DND-41 (cell line): ENCODE measurements at places on chromosomes 4 and X.

- DNase-seq = no peak
Observed at GRCh38 chrX:107825698-107826237, at the start of gene MID2. TSS of gene MID2 (plus strand) at chrX:107825866. CDS start at chrX:107826427, 561 bp downstream.

DNA sequence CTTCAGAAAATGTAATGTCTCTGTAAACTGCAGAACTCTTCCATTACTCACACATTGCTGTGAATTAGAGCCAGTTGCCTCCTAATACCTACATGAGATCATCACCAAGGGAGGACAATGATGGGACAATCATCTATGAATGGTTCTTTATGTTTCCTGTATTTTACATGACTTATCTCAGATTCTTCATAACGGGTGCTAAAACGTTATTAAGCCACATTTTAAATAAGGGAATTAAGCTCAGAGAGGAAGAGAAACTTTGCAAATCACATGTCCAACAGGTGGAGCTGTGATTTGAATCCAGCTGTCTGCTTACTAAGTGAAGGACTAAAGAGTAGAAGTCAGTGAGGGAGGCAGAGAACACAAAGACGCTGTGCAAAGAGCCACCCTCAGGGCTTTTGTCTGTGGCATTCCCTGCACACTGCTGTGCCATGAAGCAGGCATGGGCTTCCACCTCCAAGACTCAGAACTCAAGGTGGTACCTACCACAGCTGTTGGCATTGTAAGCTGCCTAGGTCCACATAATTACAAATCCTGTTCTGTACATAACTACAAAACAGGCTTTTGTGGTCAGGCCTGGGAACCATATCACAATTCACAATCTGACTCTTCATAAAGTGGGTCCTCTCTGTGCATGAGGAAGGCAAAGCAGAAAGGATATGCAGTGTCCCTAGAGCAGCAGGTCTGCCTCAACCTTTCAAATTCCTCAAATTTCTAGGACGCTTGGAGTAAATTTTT, 12.8 kb downstream of the TBC1D9 start:
- DNase-seq = no peak

- DNase-seq = peak; percentile 11
Observed at GRCh38 chr4:117889978-117890377, 144.3 kb upstream of the NDST3 start.

- no peak for DNase-seq
Observed at GRCh38 chrX:125295337-125295736, 24.3 kb upstream of the TEX13C start.

DNA sequence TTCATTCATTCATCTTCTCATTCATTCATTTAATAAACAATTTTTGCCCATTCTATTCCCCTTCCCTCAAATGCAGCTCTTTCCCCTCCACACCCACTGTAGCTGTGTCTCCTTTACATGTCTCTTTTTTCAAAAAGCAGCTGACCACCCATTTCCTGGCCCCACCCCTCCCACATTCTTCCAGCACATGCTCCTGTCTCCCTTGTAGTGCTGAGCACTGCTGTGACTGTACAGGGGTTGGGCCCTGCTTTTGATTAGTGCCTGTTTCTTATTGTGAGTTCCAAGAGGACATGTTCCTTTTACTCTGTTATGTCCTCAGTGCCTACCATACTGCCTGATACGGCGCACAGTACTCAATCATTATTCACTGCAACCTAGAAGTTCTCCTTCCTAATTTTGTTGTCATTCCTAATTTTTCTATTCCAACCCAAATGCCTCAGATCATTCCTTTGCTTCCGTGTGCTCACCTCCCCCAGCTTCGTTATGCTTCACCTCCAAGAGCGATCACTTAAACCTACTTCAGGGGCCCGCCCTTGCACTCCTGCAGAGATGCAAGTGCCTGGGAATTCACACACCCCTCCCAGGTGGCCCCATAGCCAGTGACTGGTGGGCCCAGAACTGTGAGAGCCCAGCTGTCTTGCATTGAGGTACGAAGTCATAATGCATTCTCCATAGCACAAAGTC, 152.2 kb downstream of the STK32B start:
- DNase-seq = peak; percentile 20

GRCh38 chr4:175034986-175035705, 117.0 kb downstream of the ADAM29 start:
- DNase-seq = no peak

- DNase-seq = no peak
Observed at GRCh38 chr4:53527930-53528329, 63.4 kb downstream of the LNX1 start.

DNA sequence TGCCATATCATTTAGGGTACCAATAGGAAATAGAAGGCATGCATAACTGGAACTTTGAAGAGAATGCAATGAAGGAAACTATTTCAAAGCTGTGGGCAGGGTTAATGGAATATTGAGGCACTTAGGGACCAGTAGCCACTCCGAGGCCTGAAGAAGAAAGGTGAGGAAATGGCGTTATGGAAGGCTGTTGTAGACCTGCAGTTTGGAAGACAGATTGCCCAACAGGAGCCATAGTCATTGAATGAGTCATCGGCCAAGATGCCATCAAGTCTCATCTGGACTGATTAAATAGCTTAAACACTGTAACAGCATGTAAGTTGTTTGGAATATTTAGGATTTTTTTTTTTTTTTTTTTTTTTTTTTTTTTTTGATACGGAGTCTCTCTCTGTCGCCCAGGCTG, 11.6 kb downstream of the CXCL13 start:
- DNase-seq = no peak

- DNase-seq = no peak
Observed at GRCh38 chr4:178953447-178954120, 1511.3 kb upstream of the AGA start.

GRCh38 chr4:42995343-42995944, 102.9 kb downstream of the GRXCR1 start:
- no peak for DNase-seq

DNA sequence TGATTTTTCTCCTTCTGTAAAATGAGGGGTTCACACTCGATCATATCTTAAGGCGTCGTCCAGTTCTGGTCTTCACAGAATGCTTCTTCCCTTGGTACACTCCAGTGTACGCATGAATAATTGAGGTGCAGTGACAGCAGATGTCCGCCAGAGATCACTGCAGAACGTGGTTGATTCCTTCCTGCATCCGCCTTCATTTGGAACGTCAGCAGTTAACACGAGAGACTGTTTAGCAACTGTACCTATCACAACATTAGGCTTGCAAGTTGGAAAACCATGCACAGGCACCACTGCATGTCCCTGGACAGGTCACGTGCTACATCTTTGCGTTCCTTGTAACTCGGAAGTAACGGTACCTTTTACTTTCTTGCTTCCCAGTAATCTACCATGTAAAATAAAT, 66.0 kb upstream of the GEMIN8 start:
- peak; percentile 55 for DNase-seq

DNA sequence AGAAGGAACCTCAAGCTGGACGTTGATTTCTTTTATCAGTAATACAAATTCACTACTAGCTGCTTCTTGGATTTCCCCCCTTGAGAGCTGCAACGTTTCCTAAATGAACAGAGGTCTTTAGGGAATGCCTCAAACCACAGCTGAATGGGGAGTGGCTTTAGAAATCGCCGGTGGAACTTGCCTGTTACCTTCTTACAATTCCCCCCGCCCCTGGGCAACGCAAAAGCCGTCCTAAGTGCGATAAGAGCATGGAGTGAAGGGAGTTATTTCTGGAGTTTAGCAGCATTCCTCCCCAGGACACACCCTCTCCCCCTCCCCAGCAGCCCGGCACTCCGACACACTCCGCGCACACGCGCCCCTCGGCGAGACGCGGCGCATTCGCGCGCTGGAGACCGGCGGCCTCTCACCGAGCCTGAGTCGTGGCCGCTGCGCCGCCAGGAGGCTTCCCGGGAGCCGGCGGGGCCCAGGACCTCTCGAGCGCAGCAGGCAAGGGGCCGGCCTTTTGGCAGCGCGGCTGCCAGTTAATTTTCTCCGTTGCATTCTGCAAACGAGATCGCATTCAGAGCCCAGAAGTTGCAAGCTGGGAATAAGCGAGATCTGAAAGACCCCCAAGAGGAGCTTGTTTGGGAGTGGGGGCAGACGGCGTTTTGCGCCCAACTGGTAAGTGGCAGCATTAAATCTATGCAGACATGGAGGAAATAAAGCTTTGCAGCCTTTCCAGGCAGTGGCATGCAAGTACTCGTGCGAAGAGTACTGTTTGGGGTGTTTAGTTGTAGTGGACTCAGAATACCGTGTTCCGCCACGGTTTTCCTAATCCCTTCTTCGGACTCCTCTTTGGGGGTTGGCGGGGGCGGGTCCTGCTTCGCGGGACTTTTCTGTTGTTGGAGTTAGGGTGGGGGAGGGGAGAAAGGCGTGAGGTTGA, 134.7 kb downstream of the PALLD start:
- no peak for DNase-seq

DNA sequence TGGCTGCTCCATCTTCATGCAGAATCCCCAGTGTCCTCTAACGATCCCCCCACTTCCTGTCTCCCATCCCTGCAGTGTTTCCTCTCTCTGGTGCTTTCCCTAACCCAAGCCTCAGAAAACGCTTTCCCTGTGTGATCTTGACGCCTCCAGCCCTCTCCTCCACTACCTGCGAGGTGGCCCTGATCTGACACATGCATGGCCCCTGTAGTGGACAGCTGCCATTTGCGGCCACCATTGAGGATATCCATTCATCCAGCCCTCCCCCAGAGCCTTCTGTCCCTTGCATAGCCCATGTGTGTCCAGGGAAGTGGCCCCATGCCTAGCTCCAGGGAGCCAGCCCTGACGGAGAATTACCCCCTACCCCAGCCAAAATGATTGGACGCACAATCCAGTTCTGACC, 3.1 kb downstream of the UBL4A start:
- DNase-seq = no peak

- DNase-seq = peak; percentile 40
Observed at GRCh38 chrX:74383611-74384010, 37.7 kb upstream of the SLC16A2 start.

DNA sequence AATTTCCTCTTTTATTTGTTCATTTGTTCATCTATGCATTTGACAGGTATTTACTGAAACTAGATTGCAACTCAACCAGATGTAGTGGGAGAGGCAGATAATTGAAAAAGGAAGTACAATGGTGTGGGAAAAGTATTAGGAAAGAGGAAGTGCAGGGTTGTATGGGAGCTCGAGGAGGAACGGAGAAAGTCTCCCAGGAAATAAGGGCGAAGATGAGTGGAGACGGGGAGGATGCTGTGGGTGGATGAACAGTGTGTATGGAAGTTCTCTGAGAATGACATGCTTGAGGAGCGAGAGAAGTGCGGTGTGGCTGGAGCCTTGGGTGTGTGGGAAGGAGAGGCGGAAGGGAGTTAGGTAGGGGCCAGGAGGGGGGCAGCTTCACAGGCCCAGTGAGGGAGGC, 87.5 kb upstream of the DHX15 start:
- DNase-seq = no peak

DNA sequence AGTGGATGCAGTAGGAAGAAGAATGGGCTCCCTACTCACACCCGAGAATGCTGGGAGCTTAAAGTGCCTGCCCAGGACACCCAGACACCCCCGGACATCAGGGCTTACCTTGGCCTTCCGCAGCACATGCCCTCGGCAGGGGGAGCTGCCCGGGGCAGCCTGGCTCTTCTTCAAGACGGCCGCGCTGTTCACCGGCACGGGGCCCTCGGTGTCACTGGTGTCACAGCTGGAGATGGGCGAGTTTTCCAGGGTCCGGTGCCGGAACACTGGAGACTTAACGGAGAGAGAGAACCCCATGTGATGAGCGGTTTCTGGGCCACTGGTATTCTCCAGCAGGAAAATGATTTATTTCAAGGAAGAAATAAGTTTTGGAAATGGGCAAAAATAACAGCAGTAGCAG, 170.9 kb downstream of the AFAP1 start:
- DNase-seq = no peak

DNA sequence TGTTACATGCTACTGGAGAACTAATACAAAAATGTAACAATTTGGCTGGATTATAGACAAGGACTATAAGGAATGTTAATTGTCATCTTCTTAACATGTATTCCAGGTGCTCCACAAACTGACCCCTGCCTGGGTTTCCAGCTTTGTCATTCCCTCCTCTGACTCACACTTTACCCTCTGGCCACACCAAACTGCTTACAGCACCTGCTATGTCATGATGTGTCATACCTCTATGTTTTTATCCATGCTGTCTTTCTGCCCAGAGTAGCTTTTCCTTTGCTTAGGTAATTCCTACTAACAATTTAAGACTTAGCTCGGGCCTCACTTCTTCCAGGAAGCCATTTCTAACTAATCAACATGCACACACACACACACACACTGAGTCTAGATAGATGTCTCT, 14.0 kb upstream of the SHROOM4 start:
- DNase-seq = no peak

DNA sequence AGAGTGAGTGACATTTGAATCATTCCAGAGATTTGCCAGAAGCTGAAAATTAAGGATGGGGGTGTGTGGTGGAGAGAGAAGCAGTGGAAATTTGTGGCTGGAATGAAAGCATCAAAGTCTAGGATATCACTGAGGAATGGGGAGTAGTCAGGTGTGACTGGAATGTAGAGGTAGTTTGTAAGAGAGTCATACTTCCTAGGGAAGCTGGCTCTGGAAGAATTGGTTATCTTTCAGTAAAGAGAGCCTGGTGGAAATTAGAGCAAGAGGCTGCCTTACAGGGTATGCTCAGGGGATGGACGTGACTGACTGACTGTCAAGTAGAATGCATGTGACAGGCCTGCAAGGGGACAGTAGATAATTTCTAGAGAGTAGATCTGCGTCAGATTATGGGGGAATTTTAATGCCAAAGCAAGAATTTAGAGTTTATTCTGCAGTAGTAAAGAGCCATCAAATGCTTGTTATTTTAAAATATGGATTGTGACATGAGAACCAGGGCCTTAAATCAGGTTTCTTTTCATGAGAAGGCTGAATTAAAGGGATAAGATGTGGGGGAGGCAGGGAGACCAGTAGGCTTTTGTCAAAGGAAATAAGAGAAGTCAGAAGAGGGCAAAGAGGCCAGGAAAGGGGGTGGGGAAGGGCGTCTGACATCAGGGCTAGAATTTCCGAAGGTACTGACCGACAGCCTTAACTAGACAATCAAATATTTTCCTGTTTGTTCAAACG, 109.9 kb downstream of the AFF1 start:
- no peak for DNase-seq

- no peak for DNase-seq
Observed at GRCh38 chr4:10625131-10625530, 59.4 kb downstream of the CLNK start.

DNA sequence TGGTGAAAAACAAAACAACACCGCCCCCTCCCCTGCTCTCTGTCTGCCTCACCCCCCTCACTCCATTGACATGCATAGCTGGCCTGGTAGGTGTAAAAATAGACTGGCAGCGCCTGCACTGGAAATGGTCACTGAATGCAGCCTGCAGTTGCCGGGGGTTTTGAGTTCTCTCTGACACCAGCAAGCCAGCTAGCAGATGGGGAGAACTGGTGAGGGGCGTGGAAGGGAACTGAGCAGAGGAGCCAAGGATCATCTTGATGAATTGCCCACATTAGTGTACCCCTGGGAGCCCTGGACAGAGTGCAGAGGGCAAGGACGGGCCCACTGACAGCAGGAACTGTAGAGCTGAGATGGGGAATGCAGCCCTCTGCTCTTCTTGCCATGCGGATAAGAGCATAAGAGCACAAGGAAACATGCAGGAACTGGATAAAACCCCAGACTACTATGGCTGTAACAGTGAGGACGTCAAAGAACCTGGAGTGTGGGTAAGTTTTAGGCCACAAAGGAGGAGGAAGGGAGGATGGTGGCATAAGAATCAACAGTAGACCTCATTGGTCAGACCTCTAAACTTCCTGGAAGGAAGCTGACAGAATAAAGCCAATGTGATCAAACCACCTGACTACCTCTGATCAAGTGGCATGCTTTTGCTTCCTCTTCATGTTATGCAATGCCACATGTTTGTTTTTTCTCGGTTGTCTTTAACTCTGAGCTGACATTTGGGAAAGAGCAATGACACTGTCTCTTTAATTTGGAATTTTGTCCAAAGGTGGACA, 96.3 kb downstream of the ANK2 start:
- DNase-seq = no peak
